ENCODE measurements at places on chromosomes 2 and 18.

DNA sequence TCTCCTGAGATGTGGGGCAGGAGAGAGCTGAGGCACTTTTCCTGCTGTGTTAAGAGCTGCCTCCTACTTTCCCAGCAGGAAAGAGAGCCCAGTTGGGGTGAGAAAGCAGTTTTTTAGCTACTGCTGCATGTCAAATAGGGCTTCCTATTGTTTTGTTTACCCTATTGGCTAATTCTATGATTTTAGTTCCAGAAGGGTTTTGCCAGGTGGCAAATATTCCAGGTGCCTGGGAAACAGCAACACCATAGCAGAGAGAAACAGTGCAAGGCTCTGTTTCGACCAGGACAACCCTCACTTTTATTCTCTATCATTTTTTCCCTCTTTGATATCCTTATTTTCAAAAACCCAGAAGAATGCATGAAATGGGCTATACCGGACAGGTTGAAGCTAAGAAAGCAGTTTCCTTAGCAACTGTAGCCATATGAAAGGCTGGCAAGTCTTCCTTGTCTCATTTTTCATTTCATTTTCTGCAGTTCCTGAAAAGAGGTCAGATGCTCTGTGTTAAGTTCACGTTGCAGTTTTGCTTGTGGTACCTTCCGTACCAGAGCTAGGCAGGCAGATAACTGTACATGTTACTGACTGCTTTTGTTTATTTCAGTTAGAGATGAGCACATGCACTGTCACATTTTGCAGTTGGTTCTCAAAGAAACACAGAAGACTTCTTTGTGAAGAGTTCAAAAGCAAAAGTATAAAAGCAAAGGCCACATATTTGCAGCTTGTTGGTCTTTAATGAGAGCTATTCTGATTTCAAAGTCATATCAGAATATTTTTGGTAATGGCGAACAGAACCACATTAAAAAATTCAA is 84.8 kb downstream of the AQP4 start:
- no peak for DNase-seq

DNA sequence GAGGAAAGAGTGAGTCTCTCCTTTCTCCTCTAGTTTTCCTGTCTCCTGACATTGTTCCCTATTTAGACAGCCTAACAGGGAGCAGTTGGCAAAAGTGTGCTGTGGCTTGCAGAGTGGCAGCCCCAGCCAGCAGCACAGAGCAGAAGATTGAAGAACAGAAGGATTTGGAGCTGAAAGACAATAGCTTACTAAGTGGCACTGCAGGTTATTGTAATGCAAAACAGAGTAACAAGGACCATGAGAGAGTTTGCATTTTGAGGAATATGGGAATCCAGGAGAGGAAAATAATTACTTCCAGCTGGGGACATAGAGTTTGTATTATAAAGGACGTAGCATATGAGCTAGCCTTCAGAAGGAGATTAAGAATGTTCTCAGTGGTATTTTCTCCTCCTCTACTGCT is 342.4 kb downstream of the AKAIN1 start:
- DNase-seq, result no peak

DNA sequence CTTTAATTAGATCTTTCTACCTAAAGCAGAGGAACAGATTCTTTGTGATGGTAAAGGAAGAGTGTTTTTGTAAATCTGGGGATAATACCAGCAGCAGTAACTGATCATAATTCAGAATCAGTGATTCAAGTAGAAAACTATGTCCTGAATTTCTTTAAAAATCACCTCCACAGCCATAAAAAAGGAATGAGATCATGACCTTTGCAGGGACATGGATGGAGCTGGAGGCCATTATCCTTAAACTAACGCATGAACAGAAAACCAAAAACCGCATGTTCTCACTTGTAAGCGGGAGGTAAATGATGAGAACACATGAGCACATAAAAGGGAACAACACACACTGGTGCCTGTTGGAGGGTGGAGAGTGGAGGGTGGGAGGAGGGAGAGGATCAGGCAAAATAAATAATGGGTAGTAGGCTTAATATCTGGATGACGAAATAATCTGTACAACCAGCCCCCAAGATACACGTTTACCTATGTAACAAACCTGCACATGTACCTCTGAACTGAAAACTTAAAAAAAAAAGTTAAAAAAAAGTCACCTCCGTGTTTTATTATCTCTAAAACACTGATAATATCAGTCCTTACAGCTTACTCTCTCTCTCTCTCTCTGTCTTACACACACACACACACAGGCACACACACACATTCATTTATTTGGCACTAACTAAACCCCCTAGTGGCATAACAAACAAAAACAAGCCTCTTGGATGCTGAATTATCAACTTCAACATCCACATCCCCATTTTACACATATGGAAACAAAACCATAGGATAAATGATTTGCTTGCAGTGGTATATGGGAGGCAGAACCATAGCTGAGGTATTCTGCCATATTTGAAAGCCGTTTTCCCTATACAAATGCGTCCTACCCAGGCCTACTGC is 1.4 kb downstream of the TM4SF20 start:
- DNase-seq, result no peak

- DNase-seq, result peak; percentile 67
Observed at GRCh38 chr2:188776634-188777033, 197.5 kb upstream of the COL3A1 start.

GRCh38 chr2:45047301-45047700 is 38.0 kb upstream of the SIX2 start:
- DNase-seq, result no peak

Measured in epithelial cell of esophagus (primary cell).